ENCODE measurements at places on chromosomes 2 and 18.

DNA sequence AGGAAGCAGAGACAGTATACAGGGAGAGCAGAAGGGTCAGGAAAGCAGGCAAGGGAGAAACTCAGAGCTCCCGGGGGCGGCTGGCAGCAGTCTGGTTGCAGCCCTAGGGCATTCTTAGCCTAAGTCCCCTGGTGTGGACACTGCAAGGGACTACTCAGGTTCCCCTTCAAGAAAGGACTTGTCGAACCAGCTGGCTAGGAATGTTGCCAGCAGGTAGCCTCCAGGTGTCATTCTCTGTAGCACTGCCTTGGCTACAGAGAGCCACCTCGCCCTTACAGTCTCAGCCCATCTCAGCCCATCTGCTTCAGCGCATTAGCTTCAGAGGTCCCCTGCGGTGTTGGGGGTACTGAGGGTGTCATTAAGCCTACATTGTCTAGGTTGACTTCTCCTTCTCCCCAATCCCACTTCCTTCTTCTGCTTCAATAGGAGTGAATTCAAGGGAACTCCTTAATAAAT, 11.3 kb upstream of the TMSB10 start:
- DNase-seq, result no peak

GRCh38 chr18:24631243-24632025, 171.0 kb downstream of the HRH4 start:
- DNase-seq, result no peak

DNA sequence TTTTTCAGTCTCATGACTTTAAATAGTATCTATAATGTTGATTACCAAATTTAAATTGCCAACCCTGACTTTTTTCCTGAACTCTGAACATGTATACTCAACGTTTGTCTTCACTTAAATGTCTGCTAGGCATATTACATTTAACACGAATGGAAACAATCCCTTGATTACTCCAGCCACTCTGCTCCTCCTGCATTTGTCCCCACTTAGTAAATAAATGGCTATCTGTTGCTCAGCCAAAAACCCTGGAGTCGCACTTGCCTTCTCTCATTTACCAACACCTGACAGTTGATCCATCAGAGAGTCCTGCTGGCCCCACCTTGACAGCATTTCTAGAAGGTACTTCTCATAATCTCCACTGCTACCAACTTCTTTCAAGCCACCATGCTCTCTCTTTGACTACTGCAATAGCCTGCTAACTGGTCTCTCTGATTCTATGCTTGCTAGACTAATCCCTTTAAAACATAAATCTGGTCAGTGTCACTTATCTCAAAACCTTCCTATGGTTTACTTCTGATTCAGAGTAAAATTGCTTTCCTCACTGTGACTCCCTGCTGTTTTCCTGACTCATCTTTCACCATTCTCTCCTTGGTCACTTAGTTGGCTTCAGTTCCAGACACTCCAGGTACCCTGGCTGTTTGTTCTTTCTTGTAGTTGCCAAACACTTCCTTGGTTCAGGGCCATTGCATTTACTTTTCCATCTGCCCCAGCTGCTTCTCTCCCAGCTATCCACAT, 31.9 kb downstream of the SPAG16 start:
- no peak for DNase-seq

- DNase-seq, result no peak
Observed at GRCh38 chr2:170895023-170895757, 33.9 kb upstream of the GORASP2 start.

DNA sequence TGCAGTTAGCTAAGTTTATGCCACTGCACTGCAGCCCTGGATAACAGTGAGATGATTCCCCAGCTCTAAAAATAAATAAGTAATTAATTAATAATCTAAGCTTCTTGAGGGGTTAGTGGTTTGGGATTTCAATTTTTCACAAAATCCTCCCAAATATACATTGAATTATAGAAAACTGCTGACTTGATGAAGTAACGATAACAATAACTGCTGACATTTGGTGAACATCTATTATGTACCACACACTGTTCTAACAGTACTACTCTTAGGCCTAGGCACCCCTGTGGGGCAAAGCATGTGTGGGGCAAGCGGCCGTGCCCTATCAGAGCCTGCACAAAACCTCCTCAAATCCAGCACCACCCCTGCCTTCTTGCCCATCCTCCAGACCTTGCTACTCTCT, 245.8 kb upstream of the EPHA4 start:
- DNase-seq, result no peak

- DNase-seq, result no peak
Observed at GRCh38 chr2:127067620-127068350, 39.2 kb downstream of the BIN1 start.

DNA sequence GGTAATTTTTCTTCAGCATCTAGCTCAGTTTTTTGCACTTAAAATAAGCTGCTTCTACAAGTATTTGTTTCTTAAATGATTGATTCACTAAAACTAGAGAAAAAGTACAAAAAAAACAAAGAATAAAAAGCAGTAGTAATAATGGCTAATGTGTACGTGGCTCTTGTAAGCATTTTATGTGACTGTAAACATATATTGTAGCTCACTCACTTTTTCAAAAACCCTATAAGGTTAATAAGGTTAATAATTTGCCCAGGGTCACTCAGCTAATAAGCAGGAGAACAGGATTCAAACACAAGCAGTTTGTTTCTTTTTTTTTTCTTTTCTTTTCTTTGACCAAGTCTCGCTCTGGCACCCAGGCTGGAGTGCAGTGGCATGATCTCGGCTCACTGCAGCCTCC, 67.5 kb downstream of the RMDN2 start:
- no peak for DNase-seq

- DNase-seq, result no peak
Observed at GRCh38 chr2:3301001-3301400, 76.6 kb downstream of the EIPR1 start.

- DNase-seq, result no peak
Observed at GRCh38 chr2:205261516-205262020, 420.7 kb upstream of the NRP2 start.

DNA sequence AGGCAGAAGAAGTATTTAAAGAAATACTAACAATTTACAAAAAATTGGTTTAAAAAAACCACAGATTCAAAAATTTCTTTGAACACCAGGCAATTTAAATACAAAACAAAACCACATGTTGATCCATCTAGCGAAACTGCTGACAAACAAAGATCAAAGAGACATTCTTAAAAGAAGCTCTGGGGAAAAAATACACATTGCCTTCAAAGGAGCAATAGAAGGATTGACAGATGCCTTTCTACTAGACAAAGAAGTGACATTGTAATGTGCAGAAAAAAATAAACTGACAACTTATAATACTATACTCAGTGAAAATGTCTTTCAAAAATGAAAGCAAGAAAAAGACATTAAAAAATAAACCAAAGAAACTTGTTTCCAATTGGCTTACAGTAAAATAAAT, 12.6 kb upstream of the EIF2AK3 start:
- no peak for DNase-seq

DNA sequence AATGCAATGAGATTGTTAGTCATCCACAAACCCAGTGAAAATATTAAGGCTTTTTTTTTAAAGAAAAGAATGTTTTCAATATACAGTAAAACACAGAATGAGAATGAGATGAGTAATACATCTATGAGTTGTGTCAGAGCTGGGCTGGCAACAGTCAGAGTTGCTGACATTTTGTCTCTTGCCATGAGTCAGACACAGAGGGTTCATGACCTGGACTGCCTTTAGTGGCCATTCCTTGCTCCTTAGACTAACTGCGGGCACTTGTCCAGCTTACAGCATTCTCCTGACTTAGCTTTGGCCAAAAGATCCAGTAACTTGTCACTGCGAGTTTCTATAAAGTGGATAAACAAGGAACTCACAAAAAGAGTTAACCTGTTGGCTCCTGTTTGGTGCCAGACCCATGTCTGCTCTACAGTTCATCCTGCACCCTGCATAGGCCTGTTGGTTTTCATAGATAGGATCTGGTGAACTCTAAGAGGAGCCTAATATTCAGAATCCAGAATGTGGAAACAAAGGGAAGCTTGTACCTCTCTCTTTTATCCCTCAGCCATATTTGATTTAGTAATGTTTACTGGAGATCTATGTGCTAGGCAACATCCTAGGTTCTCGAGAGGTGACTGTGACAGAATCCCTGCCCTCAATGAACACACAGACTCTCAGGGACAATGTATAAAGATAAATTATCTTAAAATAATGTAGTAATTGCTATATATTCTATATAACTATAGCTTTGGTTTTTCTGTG, 391.5 kb upstream of the VWC2L start:
- DNase-seq, result peak; percentile 85

DNA sequence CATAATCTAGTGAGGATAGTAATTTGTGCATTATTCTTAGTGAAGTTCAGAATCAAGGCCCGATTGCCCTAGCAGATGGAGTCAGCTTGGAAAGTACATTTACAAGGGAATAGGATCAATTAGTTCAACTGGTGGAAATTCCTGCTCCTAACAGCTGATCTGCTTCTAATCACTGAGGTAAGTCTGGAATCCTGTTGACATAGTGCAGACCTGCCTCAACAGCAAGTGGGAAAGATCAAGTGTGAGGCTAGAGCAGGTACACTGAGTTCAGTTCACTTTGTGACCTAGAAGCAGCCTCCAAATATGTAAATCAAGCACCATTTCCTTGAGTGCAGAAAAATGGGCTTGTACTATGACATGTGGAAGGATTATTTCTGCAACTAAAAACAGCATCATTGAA, 111.2 kb upstream of the NOSTRIN start:
- DNase-seq, result no peak

GRCh38 chr2:119836455-119837142, 76.9 kb downstream of the PTPN4 start:
- DNase-seq, result no peak

DNA sequence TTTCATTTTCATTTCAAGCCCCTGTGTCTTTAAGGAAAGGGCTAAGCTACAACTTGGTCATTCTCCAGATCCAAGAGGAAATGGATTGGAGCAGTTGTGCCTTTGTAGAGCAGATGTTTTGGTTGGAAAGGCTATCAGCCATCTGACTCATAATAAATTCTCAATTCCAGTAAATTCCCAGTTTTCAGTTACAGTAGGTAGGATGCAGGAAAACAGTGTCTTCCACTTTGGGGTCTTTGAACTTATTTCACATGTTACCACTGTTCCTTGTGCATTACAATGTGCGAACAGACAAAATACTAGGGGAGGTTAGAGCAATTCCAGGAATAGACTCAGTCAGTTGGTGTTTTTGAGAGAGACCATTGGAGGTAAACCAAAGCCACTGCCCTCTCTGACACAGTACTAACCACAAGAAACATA, 211.9 kb downstream of the BABAM2 start:
- no peak for DNase-seq

DNA sequence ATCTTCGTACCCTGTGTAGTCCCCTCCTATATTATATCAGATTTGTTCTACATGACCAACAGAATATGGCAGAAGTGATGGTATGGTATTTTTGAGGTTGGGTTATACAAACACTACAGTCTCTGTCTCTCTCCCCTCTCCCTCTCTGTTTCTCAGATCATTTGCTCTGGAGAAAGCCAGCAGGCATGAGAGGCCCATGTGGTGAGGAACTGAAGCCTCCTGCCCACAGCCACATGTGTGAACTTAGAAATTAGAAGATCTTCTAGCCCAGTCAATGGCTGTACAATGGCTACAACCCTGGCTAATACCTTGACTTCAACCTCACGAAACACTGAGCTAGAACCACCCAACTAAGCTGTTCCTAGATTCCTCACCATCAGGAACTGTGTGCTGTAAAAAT, 250.6 kb downstream of the SMAD2 start:
- no peak for DNase-seq

- DNase-seq, result no peak
Observed at GRCh38 chr2:231932985-231933915, 7.1 kb upstream of the NPPC start.

- no peak for DNase-seq
Observed at GRCh38 chr2:142241016-142241415, 110.2 kb upstream of the LRP1B start.

DNA sequence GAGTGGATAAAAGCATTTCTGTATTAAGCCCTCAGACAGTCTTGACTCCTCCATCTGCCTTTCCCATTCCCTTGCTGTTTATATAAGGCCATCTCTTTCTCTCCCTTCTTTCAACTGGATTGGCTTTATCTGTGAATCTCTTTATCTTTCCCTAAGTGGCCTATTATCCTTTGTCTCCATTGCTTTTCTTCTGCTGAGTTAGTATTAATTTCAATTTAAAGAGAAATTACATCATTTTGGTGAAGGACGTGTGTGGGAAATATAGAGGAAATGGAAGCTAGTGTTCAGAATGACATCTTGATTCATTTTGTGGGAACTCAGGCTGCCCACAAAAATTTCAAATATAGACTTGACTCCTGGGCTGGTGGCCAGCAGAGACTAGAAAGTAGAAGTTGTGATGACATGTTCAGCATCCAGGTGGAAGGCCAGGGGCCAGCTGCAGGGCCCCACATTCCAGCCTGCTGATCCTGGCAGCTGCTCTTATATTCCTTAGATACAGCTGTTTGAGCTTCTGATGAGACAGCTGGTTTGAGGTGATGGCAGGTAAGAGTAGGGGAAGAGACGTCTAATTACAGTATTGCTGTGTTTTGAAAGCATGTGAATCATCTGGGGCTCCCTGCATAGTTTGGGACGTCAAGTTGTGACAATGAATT, 52.3 kb downstream of the DIS3L2 start:
- peak; percentile 56 for DNase-seq

DNA sequence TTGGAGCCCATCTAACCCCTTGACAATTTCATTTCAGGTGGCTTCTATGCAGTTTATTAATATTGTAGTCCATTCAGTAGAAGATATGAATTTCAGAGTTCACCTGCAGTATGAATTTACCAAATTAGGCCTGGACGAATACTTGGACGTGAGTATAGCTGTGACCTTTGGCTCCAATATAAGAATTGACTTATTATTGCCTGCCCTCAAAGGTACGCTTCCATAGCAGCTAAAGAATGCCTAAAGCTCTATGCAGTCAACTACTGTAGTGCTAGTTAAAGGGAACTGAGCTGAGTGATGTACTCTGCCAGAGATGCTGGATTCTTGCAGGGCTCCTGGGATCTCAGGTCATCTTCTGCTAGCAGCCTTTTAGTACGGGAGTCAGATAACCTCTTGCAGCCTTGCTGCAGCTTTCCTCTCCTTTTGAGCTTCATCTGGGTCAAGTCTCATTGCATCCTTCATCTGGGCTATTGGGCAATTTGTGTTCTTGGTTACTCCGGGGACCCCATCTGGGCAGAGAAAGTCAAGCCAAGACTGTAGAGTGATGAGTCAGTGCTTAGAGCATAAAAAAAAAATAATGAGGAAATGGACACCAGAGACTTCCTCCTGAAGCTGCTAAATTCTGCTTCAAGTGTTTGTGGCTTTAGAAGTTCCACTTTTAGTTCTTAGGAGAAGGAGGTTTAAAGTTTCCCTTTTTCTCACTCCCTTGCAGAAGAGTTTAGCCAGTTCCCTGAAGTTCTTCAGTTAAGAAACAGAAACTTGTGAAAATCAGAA, 105.6 kb downstream of the PRPF40A start:
- DNase-seq, result no peak

DNA sequence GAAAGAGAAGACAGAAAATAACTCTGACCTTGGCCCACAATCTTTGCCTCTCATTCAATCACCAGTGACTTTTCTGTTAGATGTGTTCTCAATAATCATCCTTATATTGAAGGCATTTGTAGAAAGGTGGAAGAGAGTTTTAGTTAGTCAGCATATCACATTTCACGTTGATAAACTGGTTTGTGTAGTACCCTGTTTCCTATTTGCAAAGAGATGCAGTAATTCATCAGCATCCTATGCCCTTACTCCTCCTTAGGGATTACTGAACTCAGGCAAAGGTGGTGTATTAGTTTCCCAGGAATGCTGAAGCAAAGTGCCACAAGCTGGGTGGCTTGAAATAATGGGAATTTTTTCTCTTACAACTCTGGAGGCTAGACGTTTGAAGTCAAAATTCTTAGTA, 145.0 kb downstream of the SPP2 start:
- no peak for DNase-seq

- peak; percentile 74 for DNase-seq
Observed at GRCh38 chr18:11488175-11488574, 121.2 kb upstream of the SLC35G4 start.

GRCh38 chr2:152200565-152201465, 25.3 kb upstream of the STAM2 start:
- DNase-seq, result peak; percentile 83
